ENCODE measurements at places on chromosomes 7 and 10.
A peak's percentile ranks its signal among the peaks of the same experiment; 100 is the strongest.

DNA sequence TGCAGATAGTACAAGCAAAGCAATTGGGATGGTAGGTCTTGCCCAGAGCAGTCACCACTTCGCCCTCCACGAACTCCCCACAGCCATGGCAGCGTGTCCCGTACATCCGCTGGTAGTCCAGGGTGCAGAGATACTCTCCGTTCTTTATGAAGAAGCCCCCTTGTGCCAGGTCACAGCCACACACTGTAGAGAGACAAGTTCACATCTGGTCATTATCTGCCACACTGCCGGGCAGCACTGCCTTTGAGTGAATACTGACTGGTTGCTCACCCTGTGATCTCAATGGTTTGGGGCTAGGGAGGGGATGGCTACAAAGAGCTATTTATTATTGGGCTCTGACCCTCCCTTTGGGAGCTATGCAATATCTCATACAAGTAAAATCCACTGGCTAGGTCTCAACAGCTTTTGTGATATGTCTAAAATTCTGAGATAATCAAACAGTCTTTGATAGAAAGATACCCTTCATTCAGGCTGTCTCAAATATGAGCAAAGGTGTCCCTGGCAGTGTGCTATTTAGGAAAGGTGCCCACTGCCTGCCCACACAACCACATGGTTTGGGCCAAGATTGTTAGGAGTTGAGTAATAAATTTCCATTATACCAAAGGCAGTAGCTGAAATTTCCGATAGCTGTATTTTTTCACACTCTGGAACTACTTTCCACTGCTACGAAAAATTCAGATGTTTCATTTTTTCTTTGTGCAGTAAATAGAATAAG lies 82.5 kb downstream of the ABLIM1 start:
- no peak for DNase-seq

- no peak for DNase-seq
Observed at GRCh38 chr10:75404815-75405597, 3.4 kb upstream of the ZNF503 start.

DNA sequence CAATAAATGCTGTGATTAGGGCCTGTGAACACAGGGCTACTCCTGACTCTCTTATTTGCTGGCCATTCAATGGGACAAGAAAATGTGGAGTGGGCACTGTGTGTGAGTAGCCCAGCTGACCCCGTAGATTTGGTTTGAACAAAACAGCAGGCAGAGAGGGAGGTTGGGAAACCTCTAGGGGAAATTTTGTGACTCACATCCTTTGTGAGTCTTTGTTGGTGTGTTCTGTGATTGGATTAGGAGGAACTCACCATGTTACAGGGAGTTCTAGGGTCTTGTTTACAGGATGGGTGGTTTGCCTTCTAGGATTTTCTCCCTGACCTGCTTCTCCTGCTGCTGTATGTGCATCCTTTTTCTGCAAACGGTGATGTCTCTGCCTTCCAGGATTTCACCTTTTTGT lies 128.3 kb upstream of the MKI67 start:
- no peak for DNase-seq

DNA sequence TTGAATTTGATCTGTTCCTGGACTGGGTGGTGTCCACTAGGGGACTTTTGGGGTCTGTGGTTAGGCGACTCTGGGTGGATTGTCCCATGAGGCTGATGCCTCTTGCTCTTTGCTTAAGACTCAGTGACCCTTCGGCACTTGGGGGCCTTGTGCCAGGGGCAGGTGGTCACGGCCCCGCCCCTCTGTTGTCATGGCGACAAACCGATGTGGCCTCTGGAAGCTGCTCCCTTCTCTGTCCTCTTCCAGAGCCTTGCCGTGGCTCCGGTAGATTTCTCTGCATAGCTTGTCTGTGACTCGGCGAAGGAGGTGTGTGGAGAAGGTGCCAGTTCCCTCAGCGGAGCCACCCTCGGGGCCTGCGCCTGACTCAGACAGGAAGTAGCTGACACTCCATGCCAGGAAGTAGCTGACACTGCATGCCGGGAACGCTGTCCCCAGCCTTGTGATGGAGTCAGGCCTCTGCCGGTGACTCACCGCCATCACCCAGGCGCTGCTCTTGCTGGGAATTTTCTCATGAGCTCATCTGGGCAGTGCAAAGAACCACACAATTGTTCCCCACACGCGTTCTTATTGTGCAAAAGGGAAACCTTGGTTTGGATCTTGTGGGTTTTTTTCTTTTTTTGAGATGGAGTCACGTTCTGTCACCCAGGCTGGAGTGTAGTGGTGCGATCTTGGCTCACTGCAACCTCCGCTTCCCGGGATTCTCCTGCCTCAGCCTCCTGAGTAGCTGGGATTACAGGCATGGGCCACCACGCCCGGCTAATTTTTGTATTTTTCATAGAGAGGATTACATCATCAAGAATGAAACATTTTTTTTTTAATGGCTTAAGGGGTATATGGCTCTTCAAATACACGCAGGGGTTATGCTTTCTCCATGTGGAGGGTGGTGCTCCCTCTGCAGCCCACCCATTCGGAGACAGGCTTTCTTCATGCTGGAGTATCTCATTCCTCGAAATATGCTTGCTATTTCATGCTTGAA lies 72.6 kb downstream of the PFKFB3 start:
- DNase-seq: peak; percentile 87

- no peak for DNase-seq
Observed at GRCh38 chr7:142496545-142496991, 238.7 kb upstream of the PRSS58 start.

DNA sequence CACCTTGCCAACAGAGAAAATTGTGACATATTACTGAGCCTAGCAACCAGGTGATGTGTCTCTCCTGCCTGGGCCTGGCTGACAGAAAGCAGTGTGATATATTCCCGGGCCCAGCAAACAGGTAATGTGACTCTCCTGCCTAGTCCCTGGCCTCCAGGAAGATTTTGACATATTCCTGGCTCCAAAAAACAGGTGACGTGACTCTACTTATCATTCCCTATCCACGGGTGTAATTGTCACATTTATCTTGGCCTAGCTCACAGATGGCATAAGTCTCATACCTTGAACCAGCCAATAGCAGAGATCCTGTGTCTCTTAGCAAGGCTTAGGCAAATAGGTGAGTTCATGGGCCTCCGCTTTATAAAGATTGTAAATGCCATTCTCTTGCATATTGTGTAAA lies 49.6 kb upstream of the ZNF680 start:
- no peak for DNase-seq

DNA sequence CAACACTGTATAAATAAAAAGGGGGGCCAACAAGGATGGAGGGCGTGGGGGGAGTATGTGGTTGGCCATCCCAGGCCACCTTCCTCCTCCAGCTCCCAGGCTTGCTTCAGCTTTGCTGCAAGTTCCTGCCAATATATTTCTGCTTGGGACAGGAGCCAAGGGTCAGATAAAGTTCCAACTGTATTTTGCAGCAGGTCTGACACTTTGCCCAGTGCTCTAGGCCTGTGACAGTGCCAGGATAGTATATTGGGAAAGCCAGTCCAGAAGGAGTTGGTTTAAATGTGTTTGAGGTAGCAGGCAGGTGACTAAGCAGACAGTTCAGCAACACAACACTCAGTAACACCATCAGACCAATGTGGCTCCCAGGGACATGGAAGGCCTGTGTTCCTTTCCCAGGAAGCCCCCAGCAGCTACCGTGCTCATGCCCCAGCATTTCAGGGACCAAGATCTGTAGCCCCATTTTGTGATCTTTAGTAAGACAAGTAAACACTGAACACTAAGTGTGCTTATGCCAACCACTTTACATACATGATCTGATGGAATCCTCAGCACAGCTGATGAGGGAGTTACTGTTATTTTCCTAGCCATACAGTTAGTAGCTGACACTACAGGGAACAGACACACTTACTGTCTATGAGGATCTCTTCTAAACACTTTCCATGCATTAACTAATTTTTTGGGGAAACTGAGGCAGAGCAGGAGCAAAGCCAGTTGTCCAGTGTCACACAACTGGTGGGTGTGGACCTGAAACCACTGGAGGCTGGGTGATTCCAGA lies 38.9 kb downstream of the DNAJB12 start:
- no peak for DNase-seq

GRCh38 chr10:58674251-58674650 lies 161.6 kb downstream of the BICC1 start:
- no peak for DNase-seq

DNA sequence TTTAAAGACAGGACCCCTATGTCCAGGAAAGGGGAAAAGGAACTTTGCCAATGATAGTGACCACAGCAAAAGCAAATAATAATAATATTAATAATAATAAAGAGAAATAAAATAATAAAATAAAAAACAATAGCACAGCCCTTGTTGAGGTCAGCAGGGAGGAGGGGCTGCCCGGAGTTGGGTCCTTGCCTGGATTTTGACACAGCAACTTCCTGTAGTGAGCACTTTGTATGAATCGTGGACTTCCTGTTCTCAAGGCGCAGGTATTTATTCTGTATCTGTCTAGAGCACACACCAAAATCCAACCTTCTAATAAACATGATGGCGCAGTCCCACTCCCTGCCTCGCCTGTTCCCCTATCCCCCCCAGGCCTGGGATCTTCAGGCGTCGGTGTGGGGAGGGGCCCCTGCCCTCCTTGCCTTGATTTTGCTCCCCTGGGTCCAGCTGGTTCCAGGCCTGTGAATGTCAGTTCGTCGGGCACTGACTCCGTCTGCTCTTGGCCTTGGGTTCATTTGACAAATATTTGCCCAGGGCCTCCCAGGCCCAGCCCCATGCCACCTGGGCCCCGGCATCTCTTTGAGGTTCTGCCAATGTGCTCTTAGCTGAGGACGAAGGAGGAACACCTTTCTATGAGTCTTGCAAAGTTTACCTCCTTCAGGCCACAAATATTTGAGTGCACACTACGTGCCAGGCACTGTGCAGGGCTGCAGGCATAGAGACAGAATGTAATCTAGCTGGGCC lies 13.9 kb downstream of the TRIM8 start:
- no peak for DNase-seq

- no peak for DNase-seq
Observed at GRCh38 chr7:2359610-2360009, 5.0 kb downstream of the EIF3B start.

- no peak for DNase-seq
Observed at GRCh38 chr10:92200564-92200963, 90.3 kb downstream of the CPEB3 start.

DNA sequence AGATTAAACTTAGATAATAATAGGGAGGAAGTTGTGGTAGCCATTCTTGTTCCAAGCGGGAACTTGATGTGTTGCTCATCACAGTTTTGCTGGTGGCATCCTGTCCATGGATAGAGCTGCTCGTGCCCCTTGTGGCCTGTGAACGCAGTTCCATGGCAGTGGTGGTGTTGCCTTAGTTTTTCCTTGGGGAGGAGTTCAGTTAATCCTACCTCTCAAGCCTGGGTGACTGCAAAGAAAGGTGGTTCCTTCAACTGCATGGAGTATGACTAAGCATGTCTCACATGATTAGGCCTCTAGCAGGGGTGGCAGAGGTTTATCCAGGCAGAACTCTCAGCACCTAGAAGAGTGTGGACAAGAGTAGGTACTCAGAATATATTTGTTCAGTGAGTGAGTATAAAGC lies 99.7 kb downstream of the MAPK8 start:
- no peak for DNase-seq

DNA sequence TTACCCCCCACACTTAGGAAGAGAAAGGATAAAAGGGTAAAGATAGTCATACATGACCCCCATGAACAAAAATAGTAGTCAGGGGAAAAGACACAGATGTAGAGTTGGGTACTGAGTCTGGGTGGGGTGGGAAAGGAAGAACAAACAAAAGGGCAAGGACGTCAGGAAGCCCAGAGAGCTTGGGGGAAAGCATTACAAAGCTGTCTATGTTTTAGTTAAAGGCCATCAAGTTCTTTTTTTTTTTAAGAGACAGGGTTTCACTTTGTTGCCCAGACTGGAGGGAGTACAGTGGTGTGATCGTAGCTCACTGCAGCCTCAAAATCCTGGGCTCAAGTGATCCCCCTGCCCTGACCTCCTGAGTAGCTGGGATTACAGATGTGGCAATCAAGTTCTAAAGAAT lies 98.4 kb upstream of the PDLIM1 start:
- no peak for DNase-seq

GRCh38 chr7:134850066-134850465 lies 70.6 kb downstream of the CALD1 start:
- DNase-seq: no peak

- no peak for DNase-seq
Observed at GRCh38 chr7:14228341-14228740, 238.9 kb upstream of the ETV1 start.

GRCh38 chr7:82444220-82444909 lies 788 bp upstream of the CACNA2D1 start:
- DNase-seq: no peak

- no peak for DNase-seq
Observed at GRCh38 chr10:71804077-71804476, 30.8 kb upstream of the VSIR start.

GRCh38 chr10:114172216-114172615 lies 1.8 kb downstream of the CCDC186 start:
- DNase-seq: no peak

DNA sequence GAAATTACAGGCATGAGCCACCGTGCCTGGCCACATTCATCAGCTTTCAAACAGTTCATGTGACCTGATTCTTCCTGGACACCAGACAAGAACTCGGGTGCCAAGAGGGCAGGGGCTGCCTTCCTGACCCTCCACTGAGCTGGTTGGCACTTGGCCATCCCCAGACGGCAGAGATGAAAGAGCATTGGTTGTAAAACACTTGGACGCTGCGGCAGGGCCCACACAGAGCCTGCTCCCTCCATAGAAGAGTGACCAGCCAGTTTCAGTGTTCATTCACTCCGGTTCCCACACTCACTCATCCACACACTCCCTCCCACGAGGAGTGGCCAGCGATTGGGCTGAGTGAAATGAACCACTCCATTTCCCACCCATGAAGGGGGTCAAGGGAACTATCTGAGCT lies 112.3 kb downstream of the ITGB8 start:
- DNase-seq: no peak

DNA sequence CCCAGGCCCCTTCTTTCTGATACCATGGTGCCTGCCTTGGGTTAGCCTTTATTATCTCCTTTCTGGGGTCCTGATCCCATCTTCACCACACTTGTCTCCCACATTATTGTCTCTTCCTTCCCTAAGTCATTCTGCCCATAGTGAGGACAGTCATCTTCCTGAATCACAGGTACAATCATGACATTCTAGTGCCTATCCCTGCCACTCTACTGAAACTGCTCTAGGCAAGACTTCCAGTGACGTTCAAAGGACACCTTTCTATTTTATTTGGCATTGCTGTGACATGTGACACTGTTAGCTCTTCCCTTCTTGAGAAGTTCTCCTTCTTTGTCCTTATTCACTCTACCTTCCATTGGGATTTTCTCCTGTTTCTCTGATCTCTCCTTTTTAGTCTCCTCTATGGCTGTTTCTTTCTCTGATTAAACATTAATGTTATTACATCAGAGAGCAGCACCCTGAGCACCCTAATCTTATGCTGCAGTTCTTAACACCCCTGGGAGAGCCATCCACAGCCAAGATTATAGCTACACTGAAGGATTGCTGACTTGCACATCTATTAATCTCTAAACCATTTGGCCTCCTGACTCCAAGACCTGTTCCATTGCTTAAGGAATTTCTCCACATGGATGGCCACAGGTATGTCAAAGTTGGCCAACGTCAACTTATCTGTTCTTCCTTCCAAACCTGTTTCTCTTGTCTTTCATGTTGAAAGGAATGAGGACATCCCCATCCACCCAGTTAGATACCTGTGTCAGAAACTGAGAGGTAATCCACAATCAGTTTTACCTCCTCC lies 10.9 kb downstream of the MACC1 start:
- no peak for DNase-seq

GRCh38 chr7:77269360-77270093 lies 69.9 kb upstream of the FGL2 start:
- no peak for DNase-seq

All from stimulated activated CD4-positive, alpha-beta T cell treated with anti-CD3 and anti-CD28 coated beads, TNF-alpha, amount 100 ng/mL, for 48 hours (primary cell).